Liver (tissue), 10 donors: ENCODE measurements at places on chromosomes 6 and 20. TPM values are rescaled to one million over a fixed set of nuclear protein-coding genes. Genes with fewer than 3 reads are reported as not detected.
A peak's percentile ranks its signal among the peaks of the same experiment; 100 is the strongest.

DNA sequence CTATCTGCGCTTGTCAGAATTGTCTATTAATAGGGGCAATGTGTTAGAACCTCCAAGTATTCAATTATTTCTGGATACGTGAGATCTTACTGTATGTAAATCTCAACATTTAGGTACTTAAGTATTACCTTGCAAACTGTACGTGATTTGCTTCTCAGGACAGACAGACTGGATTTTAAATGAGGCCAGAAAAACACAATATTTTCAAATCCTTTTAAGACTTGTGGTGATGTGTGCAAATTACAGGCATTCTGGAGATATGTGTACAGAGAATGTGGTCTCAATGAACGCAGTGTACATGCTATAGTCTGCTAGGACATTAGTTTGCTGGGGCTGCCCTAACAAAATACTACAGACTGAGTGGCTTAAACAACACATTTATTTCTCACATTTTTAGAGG lies 16.9 kb downstream of the CCR6 start:
- no peaks in the 10 kb centered on the region for H3K4me1 ChIP-seq
- H3K27me3 ChIP-seq, result no peaks in the 10 kb centered on the region
- H3K4me3 ChIP-seq, result no peak overlapping the region
- no peak overlapping the region for H3K27ac ChIP-seq
- no peak for DNase-seq

Gene ADGRF5
- total RNA-seq, result 19.9 TPM

- H3K27ac ChIP-seq, result no peak overlapping the region
- no peaks in the 10 kb centered on the region for H3K36me3 ChIP-seq
- no peak overlapping the region for H3K4me3 ChIP-seq
- DNase-seq, result no peak
These were observed 265.2 kb downstream of the QKI start for GRCh38 chr6:163679753-163680152.

Gene TSHZ2
- 11.3 TPM for total RNA-seq

DNA sequence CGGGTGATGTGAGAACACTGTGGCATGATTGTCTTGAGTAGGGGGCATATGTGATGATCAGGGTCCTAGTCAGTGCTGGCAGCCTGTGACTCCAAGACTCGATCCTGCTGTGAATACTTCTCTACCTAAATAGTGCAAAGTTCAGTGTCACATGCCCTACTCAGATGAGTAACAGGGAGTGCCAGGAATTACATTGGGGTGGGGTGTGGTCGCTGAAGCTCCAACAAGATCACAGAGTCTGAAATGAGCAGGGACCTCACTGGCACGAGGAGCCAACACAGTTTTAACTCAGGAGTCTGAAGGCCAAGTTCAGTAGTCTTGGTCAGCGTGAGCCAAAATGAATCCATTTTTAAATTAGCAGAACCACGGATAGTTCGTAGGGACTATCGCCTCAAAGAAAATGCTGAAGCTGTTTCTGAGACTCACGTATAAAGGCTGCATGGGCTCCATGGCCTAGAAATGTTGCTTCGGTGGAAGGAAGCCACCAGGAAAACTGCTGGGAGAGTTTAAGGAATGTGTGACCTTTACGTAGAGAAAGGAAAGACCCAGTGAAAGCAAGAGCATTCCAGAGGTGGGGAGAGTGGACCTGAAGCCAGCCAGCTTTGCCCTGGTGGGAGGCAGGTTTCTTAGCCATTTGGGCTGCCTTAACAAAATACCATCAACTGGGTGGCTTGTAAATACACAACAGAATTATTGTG lies 72.2 kb downstream of the RPP40 start:
- no peaks in the 10 kb centered on the region for H3K4me1 ChIP-seq
- no peak overlapping the region for H3K4me3 ChIP-seq
- no peaks in the 10 kb centered on the region for H3K36me3 ChIP-seq
- H3K27ac ChIP-seq, result no peak overlapping the region

- H3K27me3 ChIP-seq, result no peaks in the 10 kb centered on the region
- no peak overlapping the region for H3K27ac ChIP-seq
- H3K36me3 ChIP-seq, result peaks cover 9% of the 10 kb centered on the region
These were observed 4.0 kb downstream of the FUCA2 start for GRCh38 chr6:143507358-143508145.

- no peak overlapping the region for H3K4me3 ChIP-seq
- H3K27me3 ChIP-seq, result no peaks in the 10 kb centered on the region
- H3K4me1 ChIP-seq, result no peaks in the 10 kb centered on the region
These were observed 82.8 kb downstream of the TNFAIP3 start for GRCh38 chr6:137949686-137950390.

Gene OPRM1
- total RNA-seq, result not detected

DNA sequence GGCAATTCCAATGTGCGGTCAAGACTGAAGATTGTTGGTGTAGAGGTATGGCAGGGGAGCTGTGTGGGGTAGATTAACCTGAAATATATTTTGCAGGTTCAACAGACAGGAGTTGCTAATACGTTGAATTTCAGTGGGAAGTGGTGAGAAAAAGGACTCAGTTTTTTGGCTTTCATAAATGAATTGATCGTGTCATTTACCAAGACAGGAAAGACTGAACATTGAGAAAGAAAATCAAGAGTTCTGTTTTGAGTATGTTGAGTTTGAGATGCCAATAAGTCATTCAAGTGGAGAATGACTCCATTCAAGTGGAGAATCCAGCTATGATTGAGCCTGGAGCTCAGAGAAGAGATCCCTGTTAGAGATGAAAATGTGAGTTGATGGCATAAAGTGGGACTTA lies 31.1 kb downstream of the NFYA start:
- H3K4me3 ChIP-seq, result no peak overlapping the region
- no peak overlapping the region for H3K27ac ChIP-seq
- H3K36me3 ChIP-seq, result peaks cover 20% of the 10 kb centered on the region
- DNase-seq, result no peak
- no peaks in the 10 kb centered on the region for H3K27me3 ChIP-seq

- peaks cover 11% of the 10 kb centered on the region for H3K4me1 ChIP-seq
- H3K27me3 ChIP-seq, result no peaks in the 10 kb centered on the region
- no peak overlapping the region for H3K4me3 ChIP-seq
- H3K36me3 ChIP-seq, result peaks cover 31% of the 10 kb centered on the region
These were observed 12.7 kb downstream of the FAM217A start for GRCh38 chr6:4066029-4066755.

DNA sequence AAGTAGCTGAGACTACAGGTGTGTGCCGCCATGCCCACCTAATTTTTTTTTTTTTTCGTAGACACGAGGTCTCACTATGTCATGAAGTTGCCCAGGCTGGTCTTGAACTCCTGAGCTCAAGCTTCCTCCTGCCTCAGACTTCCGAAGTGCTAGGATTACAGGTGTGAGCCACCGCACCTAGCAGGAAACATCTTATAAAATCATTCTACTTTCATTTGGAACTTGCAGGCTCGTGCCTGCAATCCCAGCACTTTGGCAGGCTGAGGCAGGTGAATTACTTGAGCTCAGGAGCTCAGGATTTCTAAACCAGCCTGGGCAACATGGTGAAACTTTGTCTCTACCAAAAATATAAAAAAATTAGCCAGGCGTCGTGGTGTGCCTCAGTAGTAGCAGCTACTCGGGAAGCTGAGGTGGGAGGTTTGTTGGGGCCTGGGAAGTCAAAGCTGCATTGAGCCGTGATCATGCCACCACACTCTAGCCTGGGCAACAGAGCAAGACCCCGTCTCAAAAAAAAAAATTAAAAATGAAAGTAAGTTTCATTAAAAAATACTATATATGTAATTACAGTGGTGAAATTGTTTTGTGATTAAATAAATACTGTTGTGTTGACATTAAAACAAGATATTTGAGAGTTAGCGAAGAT lies 15.1 kb downstream of the MAPK14 start:
- H3K27ac ChIP-seq, result no peak overlapping the region
- no peak overlapping the region for H3K4me3 ChIP-seq
- peaks cover 13% of the 10 kb centered on the region for H3K4me1 ChIP-seq
- no peaks in the 10 kb centered on the region for H3K36me3 ChIP-seq

Gene ABHD16B
- not detected for total RNA-seq

Gene CST2
- total RNA-seq, result not detected

Gene LTB
- 0.67 TPM for total RNA-seq

GRCh38 chr6:96032661-96033060 lies 16.9 kb downstream of the FUT9 start:
- DNase-seq, result no peak
- no peak overlapping the region for H3K4me3 ChIP-seq
- no peaks in the 10 kb centered on the region for H3K4me1 ChIP-seq
- no peak overlapping the region for H3K27ac ChIP-seq
- H3K27me3 ChIP-seq, result no peaks in the 10 kb centered on the region

Gene CPXM1
- total RNA-seq, result 0.08 TPM

DNA sequence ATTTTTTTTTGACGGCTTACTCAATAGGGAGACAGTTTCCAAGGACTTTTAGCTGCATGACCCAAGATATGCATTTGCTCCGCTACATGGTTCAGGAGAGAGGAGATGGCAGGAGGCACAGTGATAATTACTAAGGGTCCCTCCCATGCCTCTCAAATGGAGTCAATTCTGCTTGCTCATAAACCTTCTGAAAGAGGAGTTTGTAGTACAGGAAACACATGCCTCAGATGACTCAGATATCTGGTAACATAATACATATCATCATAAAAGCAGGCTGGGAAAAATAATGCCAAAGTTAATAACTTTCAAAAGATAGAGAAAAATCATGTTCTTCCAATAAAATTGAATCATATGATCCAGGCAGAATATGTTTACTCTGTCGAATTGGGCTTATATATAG lies 97.6 kb upstream of the DEFB112 start:
- H3K4me1 ChIP-seq, result no peaks in the 10 kb centered on the region
- no peak for DNase-seq
- H3K36me3 ChIP-seq, result no peaks in the 10 kb centered on the region
- H3K27me3 ChIP-seq, result no peaks in the 10 kb centered on the region

DNA sequence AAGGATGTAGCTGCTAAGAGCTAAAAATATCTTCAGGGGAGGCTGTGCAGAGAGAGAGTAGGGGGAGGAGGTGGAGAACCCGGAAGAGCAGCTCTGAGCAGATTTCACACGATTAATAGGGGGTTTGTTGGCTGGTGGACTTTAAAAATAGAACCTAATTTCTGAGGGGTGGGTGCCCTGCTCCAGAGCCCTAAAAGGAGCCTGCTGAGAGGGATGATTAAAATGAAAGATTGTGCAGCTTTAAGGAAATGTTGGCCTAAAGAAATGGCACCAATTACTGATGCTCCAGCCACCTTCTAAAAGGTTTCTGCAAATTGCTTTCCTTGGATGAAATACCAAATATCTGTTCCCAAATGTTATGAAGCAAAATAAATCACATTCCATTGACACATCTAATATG lies 202.8 kb upstream of the BTBD3 start:
- no peaks in the 10 kb centered on the region for H3K4me1 ChIP-seq
- no peak overlapping the region for H3K4me3 ChIP-seq
- DNase-seq, result no peak
- no peaks in the 10 kb centered on the region for H3K36me3 ChIP-seq
- no peak overlapping the region for H3K27ac ChIP-seq

- H3K4me1 ChIP-seq, result no peaks in the 10 kb centered on the region
- DNase-seq, result no peak
- H3K4me3 ChIP-seq, result no peak overlapping the region
- no peak overlapping the region for H3K27ac ChIP-seq
These were observed 93.6 kb downstream of the ADTRP start for GRCh38 chr6:11684901-11685480.

Gene C20orf204
- total RNA-seq, result 0.59 TPM

GRCh38 chr6:111589366-111589765 lies 16.3 kb downstream of the TRAF3IP2 start:
- H3K4me3 ChIP-seq, result no peak overlapping the region
- H3K36me3 ChIP-seq, result no peaks in the 10 kb centered on the region
- H3K4me1 ChIP-seq, result peaks cover 19% of the 10 kb centered on the region
- H3K27ac ChIP-seq, result no peak overlapping the region

Gene HLA-DQB1
- 12.1 TPM for total RNA-seq

- no peak for DNase-seq
- H3K27ac ChIP-seq, result no peak overlapping the region
- no peaks in the 10 kb centered on the region for H3K36me3 ChIP-seq
- H3K27me3 ChIP-seq, result no peaks in the 10 kb centered on the region
These were observed 36.1 kb downstream of the SERAC1 start for GRCh38 chr6:158131926-158132325.

Gene POU3F2
- total RNA-seq, result not detected

- no peaks in the 10 kb centered on the region for H3K27me3 ChIP-seq
- H3K4me1 ChIP-seq, result no peaks in the 10 kb centered on the region
- no peak overlapping the region for H3K4me3 ChIP-seq
- H3K36me3 ChIP-seq, result no peaks in the 10 kb centered on the region
These were observed 7.8 kb downstream of the ADTRP start for GRCh38 chr6:11770546-11771466.

- no peaks in the 10 kb centered on the region for H3K36me3 ChIP-seq
- H3K27ac ChIP-seq, result no peak overlapping the region
- no peaks in the 10 kb centered on the region for H3K27me3 ChIP-seq
- no peak overlapping the region for H3K4me3 ChIP-seq
These were observed 80.5 kb upstream of the NAA20 start for GRCh38 chr20:19936466-19937200.

Gene LTV1
- 8.7 TPM for total RNA-seq

DNA sequence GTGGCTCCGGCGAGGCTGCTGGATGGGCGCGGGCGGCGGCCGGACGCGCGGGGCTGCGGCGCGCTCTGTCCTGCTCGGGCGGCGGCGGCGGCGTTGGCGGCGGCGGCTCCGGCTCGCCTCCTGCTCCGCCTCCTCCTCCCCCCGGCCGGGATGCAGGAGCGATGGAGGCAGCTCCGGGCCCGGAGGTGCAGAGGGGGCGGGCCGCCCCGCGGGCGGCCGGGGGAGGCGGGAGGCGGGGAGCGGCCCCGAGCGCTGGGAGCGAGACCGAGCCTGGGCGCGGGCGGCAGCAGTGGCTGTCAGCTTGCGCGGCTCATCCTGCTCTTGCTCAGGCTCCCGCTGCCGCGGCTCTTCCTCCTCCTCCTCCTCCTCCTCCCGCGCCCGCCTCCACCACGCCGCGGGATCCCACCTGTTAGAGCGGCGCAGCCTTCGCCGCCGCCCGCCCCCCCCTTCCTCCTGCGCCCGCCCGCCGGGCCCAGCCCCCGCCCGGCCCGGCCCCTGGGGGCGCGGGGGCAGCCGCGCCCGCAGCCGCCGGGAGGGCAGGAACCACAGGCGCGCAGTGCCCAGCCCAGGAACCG lies at the start of gene NOL4L:
Gene NOL4L (minus strand): TSS at position 323 of the 575 bp plus-strand sequence. CDS start 443 bp downstream, outside the sequence.
- DNase-seq, result peak; percentile 44
- no peaks in the 10 kb centered on the region for H3K36me3 ChIP-seq
- H3K27ac ChIP-seq, result no peak within 1 kb of the TSS
- H3K4me3 ChIP-seq, result no peak within 1 kb of the TSS

Gene HLA-DMB
- total RNA-seq, result 8.1 TPM

Gene SALL4
- 3.6 TPM for total RNA-seq

DNA sequence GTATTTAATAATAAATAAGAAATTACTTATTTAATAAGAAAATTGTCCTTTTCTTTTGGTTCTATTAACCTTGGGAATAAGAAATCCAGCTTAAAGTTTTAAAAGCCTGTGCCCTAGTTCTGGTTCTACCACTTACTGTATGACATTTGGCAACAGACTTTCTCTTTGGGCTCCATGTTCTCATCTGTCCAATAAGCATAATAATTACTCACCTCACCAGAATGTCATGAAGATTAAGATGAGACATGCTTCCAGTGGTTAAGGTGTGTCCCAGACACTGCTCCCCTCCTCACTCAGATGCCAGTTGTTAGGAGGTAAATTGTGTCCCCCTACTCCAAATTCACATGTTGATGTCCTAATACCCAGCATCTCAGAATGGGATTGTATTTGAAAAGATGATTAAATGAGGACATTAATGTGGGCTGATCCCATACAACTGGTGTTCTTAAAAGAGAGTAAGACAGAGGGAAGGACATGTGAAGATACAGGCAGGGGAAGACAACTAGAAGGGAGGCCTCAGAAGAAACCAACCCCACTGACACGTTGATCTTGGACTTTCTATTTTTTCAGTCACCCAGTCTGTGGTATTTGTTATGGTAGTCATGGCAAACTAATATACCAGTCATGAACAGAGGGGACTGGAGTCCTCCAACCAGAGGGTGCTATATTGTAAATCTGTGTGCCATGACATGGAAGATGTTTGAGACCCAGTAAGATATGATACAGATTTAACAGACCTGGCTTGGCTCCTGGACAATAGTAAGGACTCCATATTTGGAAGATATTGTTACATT lies 6.4 kb upstream of the MICAL1 start:
- no peak overlapping the region for H3K4me3 ChIP-seq
- H3K36me3 ChIP-seq, result peaks cover 24% of the 10 kb centered on the region
- no peaks in the 10 kb centered on the region for H3K27me3 ChIP-seq
